ENCODE measurements at places on chromosomes 2 and 18.
A peak's percentile ranks its signal among the peaks of the same experiment; 100 is the strongest.

DNA sequence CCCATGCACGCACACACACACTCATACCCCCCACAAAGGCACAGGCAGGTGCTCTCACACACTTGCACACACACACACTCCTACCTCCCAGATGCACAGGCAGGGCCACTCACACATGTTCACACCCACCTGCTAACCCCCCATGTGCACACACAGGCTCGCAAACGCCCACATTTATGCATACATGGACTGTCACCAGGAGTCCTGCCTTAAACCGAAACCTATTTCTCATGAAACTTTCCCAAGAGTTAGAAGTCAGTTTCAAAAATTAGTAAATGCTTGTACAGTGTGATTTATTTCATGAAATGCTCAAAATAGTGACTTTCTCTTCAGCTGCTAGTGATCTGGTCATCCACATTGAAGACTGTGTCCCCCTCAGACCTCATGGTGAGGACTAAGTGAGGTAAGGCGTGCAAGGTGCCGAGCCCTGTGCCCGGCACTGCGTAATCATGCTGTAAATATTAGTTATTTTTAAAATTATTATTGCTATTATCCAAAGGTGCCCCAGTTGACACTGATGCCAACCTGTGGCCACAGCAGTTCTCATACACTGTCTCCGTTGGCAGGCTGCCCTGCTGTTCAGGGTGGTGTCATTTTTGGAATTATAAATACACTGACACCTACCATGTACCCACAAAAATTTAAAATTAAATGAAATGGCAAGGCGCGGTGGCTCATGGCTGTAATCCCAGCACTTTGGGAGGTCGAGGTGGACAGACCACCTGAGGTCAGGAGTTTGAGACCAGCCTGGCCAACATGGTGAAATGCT lies 12.4 kb downstream of the CNNM4 start:
- DNase-seq: no peak

- no peak for DNase-seq
Observed at GRCh38 chr2:222427646-222428301, 3.4 kb downstream of the SGPP2 start.

GRCh38 chr2:98730707-98731040 lies 258 bp downstream of the MGAT4A start:
- DNase-seq: no peak

- no peak for DNase-seq
Observed at GRCh38 chr2:203626952-203627681, 79.3 kb upstream of the CD28 start.

GRCh38 chr2:232521959-232522622 lies 1.9 kb downstream of the PRSS56 start:
- DNase-seq: peak; percentile 38

DNA sequence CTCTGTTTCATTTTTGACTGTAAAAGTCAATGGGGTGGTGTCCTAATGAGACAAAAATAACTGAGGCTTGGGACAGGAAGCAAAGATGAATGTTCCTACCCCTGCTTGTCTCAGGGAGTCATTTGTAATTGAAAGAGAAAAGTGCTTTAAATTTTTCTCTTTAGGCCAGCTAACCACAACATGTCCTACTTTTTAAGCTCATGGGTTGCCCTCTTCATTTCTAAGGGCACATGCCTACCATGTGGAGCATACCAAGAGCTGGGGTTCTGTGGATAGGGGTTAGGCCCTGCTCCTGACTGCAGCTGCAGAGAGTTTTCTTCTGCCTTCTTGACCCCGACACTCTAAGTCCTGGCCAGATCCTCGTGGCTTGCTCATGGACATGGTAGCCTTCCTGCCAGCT lies 96.8 kb upstream of the ARL4C start:
- DNase-seq: no peak

- DNase-seq: no peak
Observed at GRCh38 chr2:108855194-108855593, 68.6 kb downstream of the CCDC138 start.

DNA sequence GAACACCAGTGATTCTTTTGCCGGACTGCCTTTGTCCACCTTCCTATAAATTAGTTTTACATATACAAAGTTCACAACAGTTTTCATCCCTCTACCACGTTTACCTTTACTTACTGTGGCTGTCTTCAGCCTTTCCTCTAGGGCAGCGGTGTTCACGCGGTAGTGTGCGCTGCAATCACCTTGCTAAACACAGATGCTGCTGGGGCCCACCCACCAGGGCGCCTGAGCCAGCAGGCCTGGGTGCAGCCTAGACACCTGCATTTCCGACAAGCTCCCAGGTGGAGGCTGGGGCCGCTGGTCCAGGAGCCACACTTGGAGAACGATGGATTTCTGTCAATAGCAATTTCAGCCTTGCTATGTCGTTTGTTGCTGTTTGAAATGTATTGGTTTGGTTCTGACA lies 83.1 kb downstream of the NDUFA10 start:
- no peak for DNase-seq

- DNase-seq: no peak
Observed at GRCh38 chr2:111007757-111008688, 112.7 kb upstream of the BCL2L11 start.

- DNase-seq: no peak
Observed at GRCh38 chr2:235324324-235324723, 169.5 kb upstream of the AGAP1 start.

- DNase-seq: no peak
Observed at GRCh38 chr2:217326238-217327022, 466.6 kb upstream of the TNP1 start.

DNA sequence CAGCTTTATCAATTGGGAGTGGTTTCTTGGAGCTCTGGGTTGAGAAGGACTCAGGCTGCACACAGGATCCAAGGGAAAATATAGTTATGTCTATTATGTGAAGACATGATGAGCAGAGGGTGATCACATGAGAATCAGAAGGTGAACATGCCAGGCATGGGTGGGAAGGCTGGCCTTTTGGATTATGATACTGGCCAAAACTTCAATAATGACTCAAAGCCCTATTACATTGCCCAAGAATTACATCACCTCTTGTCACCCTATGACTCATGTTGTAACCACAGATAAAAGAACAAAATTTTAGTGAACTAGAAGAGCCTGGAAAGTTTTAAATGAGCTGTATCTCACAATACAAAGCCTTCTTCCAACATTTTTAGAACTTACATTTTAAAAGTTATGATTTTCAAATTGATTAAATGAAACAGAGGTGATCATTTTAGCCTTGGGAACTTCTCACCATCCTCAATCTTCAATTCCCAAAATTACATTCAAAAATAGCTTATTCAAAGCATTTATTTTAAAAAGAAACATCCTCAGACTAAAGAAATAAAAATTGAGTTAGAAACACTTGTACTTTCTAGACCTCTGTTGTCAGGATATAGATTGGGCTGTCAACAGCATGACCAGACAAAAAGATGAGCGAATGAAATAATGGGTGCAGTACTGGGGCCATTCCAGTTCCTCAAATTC lies 428.3 kb downstream of the MBD2 start:
- no peak for DNase-seq

DNA sequence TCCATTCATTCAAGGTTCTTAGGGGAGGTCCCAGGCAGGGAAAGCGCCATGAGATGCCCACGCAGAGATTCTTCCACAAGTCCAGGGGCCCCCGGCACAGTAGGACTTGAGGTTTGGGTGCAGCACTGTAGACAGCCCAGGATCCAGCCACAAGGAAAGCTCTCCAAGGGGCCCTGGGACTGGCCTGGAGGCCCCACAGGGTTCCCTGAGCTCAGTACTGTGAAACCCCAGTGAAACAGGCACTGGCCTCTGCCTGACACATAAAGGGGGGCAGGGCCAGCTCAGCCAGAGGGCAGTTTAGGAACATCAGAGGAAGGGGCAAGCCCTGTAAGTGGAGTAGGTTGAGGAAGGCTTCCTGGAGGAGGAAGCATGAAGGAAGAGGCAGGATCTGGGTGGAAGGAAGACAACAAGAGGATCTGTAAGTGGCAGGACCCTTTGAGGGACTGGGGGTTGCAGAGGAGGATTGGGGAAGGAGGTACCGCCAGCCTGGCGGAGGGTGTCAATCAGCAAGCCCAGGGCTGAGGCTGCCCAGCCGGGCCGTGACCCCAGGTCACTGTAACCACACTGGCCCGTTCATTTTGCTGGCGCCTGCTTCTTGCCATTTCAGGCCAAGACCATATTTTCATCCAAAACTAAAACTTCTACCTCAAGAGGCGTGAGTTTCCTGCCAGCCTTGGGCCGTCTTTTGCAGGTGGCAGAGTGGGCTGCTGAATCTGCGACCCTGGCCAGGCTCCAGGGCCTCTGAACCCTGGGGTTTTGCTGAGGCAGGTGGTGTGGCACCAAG lies 175.2 kb downstream of the SMAD7 start:
- no peak for DNase-seq

- DNase-seq: no peak
Observed at GRCh38 chr2:60486067-60486466, 67.4 kb downstream of the BCL11A start.

DNA sequence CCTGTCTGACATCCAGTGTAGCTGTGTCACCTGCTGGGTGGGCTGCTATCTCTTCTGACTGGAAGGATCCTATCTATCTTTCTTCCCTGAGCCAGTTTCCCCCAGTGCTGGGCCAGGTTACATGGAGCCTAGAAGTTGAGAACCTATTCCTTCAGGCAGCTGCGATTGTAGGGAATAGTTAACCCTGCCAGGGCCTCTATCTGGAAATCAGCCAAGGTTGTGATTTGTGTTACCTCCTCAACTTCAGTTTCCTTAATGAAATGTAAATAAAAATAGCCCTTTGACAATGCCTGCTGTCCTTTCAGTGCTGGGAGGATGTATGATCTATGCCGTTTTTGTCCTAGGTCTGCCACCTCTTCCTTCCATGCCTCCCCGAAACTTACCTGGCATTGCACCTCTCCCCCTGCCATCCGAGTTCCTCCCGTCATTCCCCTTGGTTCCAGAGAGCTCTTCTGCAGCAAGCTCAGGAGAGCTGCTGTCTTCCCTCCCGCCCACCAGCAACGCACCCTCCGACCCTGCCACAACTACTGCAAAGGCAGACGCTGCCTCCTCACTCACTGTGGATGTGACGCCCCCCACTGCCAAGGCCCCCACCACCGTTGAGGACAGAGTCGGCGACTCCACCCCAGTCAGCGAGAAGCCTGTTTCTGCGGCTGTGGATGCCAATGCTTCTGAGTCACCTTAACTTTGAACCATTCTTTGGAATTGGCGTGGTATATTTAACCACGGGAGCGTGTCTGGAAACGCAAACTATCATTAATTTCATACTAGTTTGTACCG lies 36.6 kb downstream of the GORASP2 start:
- DNase-seq: no peak

DNA sequence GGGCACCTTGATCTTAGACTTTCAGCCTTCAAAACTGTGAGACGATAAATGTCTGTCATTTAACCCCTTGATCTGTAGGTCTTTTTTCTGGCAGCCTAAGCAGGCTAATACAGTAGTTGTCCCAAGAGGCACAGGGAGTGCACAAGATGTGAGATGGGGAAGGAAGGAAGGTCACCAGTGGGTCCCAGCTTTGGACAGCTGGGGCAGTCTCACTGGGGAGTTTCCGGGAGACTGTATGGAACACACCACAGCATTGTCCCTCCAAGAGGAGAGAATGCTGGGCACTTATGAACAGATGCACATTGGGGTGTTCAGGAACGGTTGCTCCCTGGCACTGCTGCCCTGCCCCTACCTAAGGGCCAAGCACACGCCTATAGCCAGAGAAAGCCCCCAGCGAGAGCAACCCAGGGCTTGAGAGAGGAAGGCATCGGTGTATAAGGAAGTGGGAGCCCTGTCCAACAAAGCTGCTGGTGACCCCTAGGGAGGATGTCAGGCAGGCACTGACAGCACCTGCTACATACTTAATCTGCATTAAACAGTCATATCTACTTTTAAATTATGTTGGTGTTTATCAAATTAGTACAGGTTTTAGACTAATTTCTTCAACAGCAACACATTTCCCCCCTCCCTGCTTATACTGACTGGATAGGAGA lies 11.6 kb upstream of the NCK2 start:
- no peak for DNase-seq

DNA sequence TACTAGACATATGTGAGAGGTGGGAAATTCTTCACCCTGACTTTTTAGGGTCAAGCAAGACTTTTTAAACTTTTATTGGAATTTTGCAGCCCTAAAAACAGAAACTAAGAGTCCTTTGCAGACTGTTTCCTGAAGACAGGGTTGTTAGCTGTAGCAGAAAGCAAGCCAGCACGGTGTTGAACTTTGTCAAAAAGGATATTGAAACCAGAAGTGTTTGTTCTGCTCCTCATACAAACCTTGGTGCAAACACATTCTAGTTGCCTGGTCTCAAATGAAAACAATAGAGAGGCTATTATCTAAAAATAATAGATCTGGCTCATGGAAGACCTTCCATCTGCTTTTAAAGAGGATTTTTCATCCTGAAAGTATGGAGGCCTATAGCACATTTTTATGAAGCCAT lies 65.8 kb upstream of the IGFBP5 start:
- DNase-seq: no peak

GRCh38 chr2:127675331-127676261 lies at the start of gene LIMS2:
Gene LIMS2, minus strand, starts transcription at chr2:127675530. Its CDS starts 506 bp downstream, at chr2:127675024.
- no peak for DNase-seq

DNA sequence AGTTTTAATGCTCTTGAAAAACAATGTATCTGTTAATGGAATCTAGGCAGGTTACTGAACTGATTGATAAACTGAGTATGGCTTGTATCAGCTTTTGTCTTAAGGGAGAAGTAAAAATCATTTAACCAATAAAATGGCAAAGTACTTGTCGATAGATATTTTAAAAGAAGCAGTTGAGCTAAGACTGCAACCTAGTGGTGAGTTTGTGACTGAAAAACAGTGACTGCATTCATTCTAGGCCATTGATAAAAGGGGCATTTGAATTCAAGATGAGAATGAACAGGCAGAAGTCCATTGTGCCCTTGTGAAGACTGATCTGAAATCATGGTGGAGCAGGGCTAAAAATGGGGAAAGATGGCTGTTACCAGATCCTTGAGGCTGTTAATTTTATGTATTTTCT lies 59.4 kb upstream of the MSTN start:
- no peak for DNase-seq

DNA sequence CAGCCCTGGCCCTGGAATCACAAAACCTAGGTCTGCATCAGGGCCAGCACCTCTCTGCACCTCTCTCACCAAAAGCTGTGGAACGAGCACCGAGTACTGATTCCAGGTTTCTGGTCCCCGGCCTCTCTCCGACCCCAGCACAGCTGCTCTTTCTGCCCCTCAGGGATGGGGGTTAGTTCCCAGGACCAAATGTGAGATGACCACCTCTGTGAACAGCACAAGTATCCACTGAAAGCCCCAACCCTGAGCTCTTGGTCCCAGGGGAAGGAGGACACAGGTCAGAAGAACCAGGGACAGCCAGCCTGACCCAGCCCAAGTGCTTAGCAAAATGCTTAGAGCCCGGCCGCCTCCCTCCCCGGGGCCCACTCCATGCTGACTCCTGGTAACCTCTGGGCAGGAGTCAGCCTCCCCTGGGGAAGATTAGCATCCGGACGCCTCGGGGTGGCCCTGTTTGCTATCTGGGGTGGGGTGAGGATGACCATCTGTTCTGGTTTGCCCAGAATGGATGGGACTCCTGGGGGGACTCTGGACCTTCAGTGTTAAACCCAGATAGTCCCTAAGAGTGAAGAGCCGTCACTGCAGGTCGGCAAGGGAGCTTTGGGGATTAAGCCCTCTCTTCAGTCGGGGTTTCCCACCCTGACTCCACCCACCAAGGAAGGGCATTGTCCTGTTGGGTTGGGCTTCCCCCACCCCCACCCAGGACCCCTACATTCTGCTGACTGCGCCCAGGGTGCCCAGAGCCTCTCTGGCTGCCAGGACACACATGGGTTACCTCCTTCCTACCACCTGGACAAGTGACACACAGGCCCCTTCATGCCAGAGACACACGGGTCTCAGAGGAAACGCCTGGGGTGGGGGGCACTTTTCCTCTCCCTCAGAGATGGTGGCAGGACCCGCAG lies 9.4 kb upstream of the GPR55 start:
- no peak for DNase-seq

- no peak for DNase-seq
Observed at GRCh38 chr2:63078852-63079606, 28.4 kb downstream of the OTX1 start.
